ENCODE measurements at places on chromosomes 3 and 15. TPM values are rescaled to one million over a fixed set of nuclear protein-coding genes. Genes with fewer than 3 reads are reported as not detected.

ITIH1 gene
- 0.37 TPM for total RNA-seq

SERINC4 gene
- 0.12 TPM for total RNA-seq

- no peak for DNase-seq
These were observed 324.7 kb upstream of the RGMA start for GRCh38 chr15:93413745-93414144.

DNA sequence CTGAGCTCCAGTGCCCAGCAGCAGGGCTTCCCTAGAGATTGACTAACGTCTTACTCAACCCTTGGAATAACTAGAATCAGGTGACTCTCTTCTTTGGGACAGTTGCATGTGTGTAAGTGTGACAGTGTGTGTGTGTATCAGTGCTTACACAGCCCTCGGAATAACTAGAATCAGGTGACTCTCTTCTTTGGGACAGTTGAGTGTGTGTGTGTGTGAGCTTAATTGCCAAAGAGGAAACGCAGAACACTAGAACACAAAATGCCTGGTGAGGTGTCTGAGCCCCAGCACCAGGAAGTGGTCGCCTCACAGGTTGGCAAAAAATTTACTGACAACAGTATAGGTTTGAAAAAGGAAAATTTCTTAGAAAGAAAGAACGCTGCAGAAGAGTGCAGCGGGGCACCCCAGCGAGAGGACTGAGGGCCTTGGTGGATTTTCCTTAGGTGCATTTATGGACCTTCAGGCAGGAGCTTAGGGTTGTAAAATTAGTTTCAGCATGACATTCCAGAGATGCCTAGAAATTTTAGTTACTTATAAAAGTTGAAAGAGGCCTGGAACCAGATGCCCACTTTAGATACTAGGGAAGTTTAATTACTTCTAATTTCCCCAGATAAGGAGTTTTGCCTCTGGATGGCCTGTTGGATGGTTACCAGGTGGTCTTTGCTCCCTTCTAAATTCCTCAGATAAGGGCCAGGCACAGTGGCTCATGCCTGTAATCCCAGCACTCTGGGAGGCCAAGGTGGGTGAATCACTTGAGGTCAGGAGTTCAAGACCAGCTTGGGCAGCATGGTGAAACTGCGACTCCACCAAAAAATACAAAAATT is 3.7 kb upstream of the WDR82 start:
- no peak for DNase-seq

DNA sequence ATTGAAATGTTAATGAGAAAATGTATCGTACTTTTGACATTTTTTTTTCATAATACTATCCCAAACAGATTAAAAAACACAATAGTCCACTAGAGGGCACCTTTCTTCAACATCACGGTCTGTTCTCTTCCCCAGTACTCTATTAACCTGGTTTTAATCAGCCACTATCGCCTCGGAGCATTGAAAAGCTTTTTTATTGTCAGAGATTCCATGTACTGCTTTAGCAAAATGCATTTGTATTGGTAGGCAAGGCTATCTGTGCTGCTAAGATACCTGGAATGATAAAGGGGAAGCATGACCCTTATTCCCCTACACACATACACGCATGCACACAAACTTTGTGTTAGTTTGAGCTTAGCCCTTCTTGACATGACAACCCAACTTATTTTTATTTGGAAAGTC is 160.1 kb upstream of the IL12A start:
- peak; percentile 35 for DNase-seq

KNG1 gene
- 0.25 TPM for total RNA-seq

DNA sequence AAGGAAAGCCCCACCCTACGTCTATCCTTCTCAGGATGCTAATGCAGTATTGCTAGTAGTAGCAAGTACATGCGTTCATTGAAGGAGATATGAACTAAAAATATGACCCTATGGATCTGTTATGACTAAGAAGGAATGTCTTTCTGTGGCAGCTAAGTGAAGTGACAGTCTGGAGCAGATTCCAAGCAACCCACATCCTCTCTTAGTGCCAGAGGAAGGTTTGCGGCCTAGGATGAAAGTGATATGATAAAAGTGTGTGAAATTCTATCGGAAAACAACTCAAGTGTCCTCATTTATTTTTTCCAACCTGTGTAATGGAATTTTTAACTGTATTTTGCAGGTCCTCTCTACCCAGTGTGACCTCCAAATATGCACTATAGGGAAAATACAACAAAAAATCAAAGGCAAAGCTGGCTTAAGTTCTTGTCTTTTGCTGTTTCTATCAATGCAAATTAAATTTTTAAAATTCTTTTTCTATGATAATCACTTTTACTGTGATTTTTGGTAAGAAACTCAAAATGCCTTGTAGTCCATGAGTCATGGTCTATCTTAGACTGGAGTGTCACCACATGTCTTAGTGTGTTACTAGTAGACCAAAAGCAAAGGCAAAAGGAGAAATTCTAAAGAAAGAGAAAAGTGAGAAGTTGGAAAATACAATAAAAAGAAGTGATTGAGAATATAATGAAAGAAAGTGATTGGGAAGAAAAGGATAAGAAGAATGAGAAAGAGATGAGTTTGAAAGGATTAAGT is 161.2 kb upstream of the TMCO5A start:
- DNase-seq: no peak

GRCh38 chr15:26665957-26666791 is 106.7 kb downstream of the GABRB3 start:
- DNase-seq: no peak

DNA sequence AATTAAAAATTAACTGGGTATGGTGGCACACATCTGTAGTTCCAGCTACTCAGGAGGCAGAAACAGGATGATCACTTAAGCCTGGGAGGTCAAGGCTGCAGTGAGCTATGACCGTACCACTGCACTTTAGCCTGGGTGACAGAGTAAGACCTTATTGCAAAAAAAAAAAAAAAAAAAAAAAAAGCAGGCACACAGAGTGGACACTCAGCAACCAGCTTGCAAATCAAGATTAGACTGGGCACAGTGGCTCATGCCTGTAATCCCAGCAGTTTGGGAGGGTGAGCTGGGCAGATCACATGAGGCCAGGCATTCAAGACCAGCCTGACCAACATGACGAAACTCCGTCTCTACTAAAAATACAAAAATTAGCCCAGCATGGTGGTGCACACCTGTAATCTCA is 5.4 kb downstream of the CLN6 start:
- no peak for DNase-seq
